ENCODE measurements at places on chromosomes 12 and 14. TPM values are rescaled to one million over a fixed set of nuclear protein-coding genes. Genes with fewer than 3 reads are reported as not detected.

The NXPH4 gene
- 3.7 TPM for polyA plus RNA-seq

The MARCHF9 gene
- 18.0 TPM for polyA plus RNA-seq

GRCh38 chr12:92051441-92051840 lies 94.2 kb downstream of the BTG1 start:
- no peak for DNase-seq

DNA sequence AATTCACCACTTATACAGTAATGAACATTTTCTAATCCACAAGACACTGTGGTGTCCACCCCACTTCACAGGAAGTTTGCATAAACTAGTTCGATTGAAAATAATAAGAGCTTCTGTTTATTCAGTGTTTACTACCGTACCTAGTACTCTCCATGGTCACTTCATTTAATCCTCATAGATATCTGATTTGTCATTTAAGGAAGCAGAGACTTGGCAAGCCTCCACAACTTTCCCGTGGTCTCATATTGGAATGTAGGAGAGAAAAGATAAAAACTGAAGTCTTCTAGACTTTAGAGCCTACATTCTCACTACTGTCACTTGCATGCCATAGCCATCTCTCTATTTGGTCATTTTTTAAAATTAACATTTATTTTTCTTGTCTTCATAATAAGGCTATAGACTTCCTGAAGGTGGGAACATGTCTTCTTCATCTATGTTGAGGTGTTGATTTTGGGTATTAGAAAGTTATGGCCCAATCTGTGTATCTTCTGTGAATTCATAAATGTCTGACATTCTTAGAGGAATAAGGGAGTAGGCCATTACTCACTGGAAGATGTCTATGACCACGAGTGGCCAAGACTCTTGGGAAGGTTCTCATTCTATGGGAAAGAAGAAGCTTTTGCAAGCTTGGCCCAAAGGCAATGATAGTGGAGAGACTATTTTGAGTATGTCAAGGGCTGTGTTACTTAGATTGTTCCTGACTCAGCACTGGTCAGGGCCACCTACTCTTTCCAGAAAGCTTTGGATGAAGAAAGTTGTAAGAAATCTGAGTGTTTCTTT lies 423.7 kb downstream of the LRIG3 start:
- no peak for DNase-seq

- no peak for DNase-seq
Observed at GRCh38 chr14:32977913-32978312, 39.2 kb downstream of the NPAS3 start.

DNA sequence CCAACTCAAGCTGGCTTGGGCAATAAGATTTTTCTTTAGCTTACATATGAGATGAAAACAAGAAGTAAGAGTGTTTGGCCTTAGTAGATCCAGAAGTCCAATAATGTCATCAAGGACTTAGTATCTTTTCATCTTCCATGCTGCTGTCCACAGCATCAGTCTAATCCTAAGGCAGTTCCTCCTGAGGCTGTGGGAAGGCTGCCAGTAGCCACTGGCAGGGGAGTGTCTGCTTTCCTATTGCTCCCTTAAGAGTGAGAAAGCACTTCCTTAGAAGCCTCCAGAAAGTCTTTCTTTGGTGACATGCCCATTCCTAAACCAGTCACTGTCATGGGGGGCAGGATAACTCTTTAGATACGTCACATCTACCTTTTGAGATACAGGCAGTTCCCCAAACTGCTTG lies 317.7 kb downstream of the BMP4 start:
- DNase-seq, result no peak

Measured in right renal cortex interstitium (tissue), 3 donors.